ENCODE measurements at places on chromosomes 7 and 10.

- no peak for DNase-seq
Observed at GRCh38 chr7:105699568-105700236, 118.4 kb upstream of the EFCAB10 start.

DNA sequence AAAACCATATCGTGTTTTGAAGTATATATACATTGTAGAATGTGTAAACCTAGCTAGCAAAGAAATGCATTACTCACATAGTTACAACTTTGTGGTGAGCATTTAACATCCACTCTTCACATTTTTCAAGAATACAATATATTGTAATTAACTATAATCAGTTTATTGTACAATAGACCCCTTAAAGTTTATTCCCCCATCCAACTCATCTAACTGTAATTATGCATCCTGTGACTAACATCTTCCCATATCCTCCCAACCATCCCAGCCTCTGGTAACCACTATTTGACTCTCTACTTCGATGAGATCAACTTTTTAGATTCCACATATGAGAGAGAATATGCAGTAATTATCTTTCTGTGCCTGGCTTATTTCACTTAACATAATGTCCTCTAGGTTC lies 526.4 kb downstream of the KIF20B start:
- no peak for DNase-seq

GRCh38 chr10:34609287-34609940 lies 205.7 kb downstream of the PARD3 start:
- DNase-seq = no peak

- DNase-seq = no peak
Observed at GRCh38 chr10:16646181-16647059, 124.7 kb upstream of the C1QL3 start.

DNA sequence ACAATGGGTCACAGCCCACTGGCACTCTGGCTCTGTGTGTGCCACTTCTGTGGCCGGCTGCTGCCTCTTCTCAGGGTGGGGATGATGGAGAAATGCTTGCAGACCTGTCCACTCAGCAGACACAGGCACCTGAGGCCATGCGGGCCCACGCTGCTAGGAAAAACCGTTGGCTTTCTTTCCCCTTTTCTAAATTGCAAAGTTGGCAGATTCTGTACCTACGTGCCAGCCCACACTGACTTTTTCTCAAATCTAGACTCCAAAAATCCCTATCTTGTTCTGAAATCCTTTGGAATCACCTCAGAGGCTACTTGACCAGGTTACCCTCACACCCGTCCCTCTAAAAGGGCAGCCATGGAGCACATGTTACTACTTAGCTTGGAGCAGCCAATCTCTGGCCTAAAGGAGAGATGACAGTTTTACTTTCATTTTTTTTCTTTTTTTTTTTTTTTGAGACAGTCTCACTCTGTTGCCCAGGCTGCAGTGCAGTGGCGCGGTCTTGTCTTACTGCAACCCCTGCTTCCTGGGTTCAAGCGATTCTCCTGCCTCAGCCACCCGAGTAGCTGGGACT lies 99.4 kb downstream of the RNF216 start:
- no peak for DNase-seq

- DNase-seq = no peak
Observed at GRCh38 chr10:71601273-71601672, 118.3 kb downstream of the C10orf105 start.

DNA sequence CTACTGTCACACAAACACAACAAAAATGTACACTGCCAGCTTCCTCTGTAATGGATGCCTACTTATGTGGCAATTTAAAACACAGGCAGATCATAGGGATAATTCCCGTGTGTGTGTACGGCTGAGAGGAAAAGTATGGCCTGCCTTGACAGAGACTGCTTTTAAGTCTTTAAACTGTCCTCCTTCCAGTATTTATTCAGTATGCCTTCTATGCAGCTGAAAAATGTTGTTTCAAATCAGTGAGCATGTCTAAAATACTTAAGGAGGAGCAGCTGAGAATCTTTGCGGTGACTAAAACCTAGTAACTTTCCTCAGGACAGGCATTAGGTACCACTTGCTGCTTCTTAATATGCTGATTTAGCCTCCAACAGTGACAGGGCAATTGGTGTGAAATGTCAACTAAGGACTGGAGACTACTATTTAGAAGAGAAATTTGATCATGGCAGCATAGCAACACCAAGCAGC lies 126.3 kb downstream of the CACNA2D1 start:
- no peak for DNase-seq

DNA sequence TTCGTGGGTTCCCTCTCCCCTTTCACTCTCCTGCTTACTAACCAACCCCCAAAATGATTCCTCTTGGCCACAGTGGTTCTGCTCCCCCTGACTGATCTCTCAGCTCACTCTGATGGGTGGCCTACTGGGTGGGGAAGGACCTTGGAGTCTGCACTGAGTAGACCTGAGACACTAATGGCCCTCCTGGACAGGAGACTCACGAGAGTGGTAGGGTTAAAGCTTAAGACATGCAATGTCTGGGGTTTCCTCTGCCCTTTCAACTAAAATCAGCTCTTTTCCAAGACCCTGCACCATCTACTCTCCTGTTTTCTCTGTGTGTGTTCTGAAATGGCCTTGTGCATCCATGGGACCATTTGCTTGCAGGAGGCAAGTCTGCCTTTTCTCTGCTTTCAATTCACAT lies 631.4 kb downstream of the ACTR3B start:
- no peak for DNase-seq

Measured in suppressor macrophage treated with lipopolysaccharide for 1 hour (primary cell).